T-cell (primary cell): ENCODE measurements at places on chromosomes 1 and 21. TPM values are rescaled to one million over a fixed set of nuclear protein-coding genes. Genes with fewer than 3 reads are reported as not detected.
A peak's percentile ranks its signal among the peaks of the same experiment; 100 is the strongest.

DNA sequence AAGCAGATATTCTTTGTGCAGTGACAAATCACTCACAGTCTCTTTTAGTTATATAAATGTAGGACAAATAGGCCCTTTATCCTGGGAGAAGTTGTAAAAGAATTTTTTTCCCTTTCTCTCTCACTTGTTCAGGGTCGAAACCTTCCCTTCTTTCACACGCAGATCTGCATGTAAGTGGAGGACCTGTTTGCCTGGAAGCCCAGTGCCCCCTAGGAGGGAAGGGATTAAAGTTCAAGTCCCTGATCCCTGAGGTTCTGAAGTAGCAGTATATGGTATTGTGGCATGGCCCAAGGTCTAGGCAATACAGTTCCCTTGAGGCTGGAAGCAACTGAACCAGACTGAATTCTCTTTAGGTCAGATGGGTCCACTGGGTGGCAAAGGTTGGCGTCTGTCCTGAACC, 48.6 kb upstream of the PTGFRN start:
- H3K36me3 ChIP-seq = no peaks in the 10 kb centered on the region
- H3K27ac ChIP-seq = no peak overlapping the region
- no peaks in the 10 kb centered on the region for H3K27me3 ChIP-seq
- no peak for DNase-seq

GRCh38 chr1:175900171-175900570, 156.8 kb upstream of the TNR start:
- DNase-seq = no peak
- H3K27ac ChIP-seq = no peak overlapping the region
- H3K27me3 ChIP-seq = no peaks in the 10 kb centered on the region
- H3K36me3 ChIP-seq = no peaks in the 10 kb centered on the region
- no peak overlapping the region for H3K4me3 ChIP-seq

DNA sequence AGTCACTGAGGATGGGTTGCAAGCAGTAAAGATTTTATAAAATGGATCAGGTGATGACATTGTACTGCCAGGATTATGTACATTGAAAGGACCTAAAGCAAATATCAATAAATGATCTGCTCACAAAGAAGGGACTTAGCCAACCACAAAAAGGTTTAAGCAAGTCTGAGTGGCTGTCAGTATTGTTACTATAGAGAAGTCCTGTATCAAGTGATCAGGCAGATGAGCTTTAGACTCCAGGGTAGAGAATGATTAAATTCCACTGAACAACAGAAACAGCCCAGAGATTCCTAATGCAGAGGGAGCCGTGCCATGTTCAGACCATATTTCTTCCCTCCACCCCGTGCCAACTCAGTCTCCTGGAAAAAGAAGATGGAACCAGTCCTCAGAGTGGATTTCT, 138.9 kb downstream of the SETD4 start:
- no peaks in the 10 kb centered on the region for H3K4me1 ChIP-seq
- no peak for DNase-seq
- no peaks in the 10 kb centered on the region for H3K27me3 ChIP-seq
- H3K4me3 ChIP-seq = no peak overlapping the region
- no peak overlapping the region for H3K27ac ChIP-seq
- no peaks in the 10 kb centered on the region for H3K36me3 ChIP-seq

DNA sequence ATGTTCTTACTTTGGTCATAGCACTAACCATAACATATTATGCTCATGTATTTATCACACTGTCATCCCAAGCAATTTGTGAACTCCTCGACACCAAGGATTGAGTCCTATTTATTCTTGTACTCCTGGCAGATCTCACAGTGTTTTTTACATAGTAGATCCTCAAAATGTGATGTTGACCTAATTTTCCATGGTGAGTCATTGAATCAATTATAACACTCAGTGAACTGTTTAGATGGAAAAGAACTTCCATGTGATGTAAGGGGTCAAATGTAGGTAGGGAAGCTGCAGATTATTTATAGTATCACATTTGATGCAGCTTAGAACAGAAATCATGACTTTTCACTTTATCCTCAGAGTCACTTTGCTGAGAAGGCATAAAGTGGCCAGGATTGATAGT, 281.9 kb upstream of the ADAMTS5 start:
- H3K27me3 ChIP-seq = no peaks in the 10 kb centered on the region
- no peaks in the 10 kb centered on the region for H3K4me1 ChIP-seq
- H3K36me3 ChIP-seq = no peaks in the 10 kb centered on the region
- H3K27ac ChIP-seq = no peak overlapping the region
- H3K4me3 ChIP-seq = no peak overlapping the region

DNA sequence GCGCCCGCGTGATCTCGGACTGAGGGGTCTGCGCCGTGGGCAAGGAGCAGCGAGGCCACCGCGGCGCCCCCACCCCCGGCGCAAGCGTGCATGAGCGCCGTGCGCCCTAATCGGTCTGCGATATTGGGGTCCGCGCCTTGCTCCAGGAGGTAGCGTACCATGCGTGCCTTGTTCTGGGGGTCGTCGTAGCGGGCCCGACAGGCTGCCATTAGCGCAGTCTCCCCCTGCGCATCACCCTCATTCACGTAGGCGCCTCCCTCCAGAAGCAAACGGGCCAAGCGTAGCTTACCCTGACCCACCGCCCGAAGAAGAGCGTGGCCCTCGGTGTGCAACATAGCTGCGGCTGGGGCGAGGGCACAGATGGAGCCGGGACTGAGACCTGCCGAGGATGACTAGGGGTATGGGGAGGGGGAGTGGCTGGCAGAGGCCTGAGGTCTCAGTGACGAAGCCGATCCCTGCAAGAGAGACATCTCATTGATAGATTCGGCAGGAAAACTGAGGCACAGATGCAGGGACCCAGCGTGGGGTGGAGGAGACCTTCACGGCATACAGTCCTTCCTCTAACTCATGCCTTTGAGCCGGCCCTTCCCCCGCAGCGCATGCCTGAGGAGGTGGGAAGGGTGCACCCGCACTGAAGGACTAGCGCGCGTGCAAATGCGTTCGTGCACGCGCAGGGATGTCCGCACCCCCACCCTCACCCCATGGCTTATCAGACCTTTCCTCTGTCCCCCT, 2.8 kb downstream of the ANKRD34A start:
- no peaks in the 10 kb centered on the region for H3K27me3 ChIP-seq
- H3K27ac ChIP-seq = peak overlapping the region; percentile 74
- H3K36me3 ChIP-seq = no peaks in the 10 kb centered on the region
- DNase-seq = no peak

DNA sequence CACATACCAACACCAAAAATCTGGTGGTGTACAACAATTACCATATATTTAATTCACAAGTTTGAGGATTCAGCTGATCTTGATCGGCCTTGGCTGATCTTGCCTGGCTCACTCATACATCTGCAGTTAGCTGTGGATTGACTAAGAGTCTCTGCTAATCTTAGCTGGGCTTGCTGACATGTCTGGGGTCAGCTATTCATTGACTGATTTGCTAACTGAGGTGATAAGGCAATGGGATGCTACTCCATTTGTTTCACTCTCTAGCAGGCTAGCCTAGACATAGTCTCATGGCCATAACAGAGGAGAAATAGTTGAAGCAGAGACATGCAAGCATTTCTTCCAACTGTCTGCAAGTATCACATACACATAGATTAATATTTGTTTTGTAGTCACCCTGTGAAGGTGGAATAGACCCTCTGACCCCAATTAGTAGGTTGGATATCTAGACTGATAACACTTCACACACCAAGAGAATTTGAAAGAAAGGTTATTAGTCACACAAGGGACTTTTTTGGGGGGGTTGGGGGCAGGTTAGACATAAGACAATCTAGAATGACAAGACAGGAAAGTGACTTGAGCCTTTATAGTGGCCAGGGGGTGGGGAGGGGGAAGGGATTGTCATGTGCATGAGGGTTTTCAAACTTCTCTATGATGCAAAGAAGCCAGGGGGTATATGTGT, 142.3 kb downstream of the BARHL2 start:
- H3K36me3 ChIP-seq = no peaks in the 10 kb centered on the region
- no peak overlapping the region for H3K4me3 ChIP-seq
- no peaks in the 10 kb centered on the region for H3K27me3 ChIP-seq
- DNase-seq = no peak
- H3K27ac ChIP-seq = no peak overlapping the region

- no peak overlapping the region for H3K27ac ChIP-seq
- no peak for DNase-seq
- no peaks in the 10 kb centered on the region for H3K27me3 ChIP-seq
- H3K4me3 ChIP-seq = no peak overlapping the region
Observed at GRCh38 chr1:5369223-5369622, 623.0 kb downstream of the NPHP4 start.

GRCh38 chr1:30842697-30843354, 65.7 kb downstream of the SDC3 start:
- no peak for DNase-seq
- peaks cover 6% of the 10 kb centered on the region for H3K27me3 ChIP-seq
- no peak overlapping the region for H3K4me3 ChIP-seq
- no peaks in the 10 kb centered on the region for H3K4me1 ChIP-seq
- H3K27ac ChIP-seq = no peak overlapping the region

DNA sequence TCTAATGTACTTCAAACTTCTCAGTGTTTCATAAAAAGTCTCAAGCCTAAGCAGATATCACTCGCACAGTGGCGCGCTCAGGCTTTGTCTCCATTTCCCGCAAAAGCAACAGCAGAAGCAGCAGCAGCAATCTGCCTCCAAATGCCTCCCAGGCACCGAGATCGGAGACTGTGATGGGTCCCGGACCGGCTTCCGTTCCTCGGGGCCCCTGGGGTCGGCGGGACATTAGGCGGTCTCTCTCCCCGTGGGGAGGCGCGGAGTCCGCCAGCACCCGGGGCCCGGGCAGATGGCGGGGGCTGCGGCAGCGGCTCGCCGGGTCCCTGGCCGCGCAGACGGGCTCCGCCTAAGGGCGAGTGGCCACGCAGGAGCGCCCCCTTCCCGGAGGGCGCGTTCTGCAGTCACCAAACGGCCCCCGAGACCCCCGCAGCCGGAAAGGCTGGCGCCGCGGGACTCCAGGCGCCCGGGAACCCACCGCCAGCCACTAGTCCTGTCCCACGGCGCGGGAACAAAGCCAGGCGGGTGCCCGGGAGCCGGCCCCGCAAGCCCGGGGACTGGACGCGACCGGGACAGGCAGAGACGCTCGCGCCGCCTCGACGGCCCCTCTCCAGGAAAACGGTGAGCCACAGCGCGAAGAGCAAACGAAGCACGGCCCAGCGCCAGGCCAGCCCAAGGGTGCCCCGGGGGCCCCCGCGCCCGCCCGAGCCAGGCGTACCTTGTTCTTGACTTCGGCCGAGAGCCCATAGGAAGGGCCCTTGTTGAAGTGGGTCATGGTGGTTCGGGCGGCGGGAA, 590 bp downstream of the CNN3 start:
- peak; percentile 10 for DNase-seq
- no peak overlapping the region for H3K27ac ChIP-seq
- H3K4me1 ChIP-seq = peaks cover 15% of the 10 kb centered on the region

DNA sequence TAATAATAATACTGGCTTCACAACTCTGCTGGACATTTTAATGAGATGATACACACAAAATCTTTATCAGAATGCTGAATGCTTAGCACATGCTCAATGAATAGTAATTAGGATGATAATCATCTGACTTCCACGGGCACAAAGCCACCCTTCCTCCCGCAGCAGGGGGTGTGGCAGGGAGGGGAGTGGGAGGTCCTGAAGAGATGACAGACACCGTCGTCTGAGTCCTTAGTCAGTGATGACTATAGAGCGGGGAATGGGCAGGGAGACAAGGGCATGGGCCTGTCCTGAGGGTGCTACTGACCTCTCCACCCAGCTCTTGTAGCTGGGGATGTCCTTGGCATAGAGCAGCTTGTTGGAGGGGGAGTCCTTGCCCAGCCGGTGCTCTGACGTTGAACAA, 117.6 kb upstream of the CD34 start:
- no peak for DNase-seq
- H3K4me3 ChIP-seq = no peak overlapping the region
- H3K27ac ChIP-seq = no peak overlapping the region
- no peaks in the 10 kb centered on the region for H3K4me1 ChIP-seq
- no peaks in the 10 kb centered on the region for H3K27me3 ChIP-seq
- H3K36me3 ChIP-seq = peaks cover 3% of the 10 kb centered on the region

DNA sequence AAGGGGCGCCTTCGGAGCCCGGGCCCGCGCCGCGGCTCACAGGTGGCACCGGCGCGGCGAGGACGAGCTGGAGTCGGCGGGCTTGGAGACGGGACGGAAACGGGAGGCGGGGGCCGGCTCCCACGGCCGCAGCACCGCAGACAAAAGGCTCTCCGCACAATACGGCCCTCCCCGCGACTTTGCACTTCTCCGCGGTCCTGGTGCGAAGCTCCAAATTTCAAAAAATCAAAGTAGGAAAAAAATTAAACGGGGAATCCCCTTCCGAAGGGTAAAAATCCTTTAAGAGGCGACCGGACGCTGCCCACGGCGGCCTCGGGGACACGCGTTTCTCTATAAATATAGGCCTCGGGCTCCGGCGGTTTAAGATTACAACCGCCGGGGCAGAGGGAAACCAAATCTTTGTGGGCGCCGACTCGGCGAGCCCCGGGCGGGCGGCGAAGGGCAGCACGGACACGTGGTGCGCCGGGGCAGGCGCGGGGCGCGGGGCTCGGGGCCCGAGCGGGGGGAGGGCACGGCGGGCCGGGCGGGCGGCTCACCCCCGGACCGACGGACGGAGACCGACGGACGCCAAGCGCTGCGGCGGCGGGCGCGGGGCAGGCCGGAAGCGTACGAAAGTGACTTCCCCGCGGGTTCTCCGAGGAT, 453 bp downstream of the PABPC4 start:
- H3K36me3 ChIP-seq = peaks cover 26% of the 10 kb centered on the region
- no peaks in the 10 kb centered on the region for H3K27me3 ChIP-seq
- H3K27ac ChIP-seq = peak overlapping the region; percentile 59
- H3K4me3 ChIP-seq = peak overlapping the region; percentile 94
- no peak for DNase-seq

- H3K4me1 ChIP-seq = no peaks in the 10 kb centered on the region
- no peaks in the 10 kb centered on the region for H3K27me3 ChIP-seq
- H3K4me3 ChIP-seq = no peak overlapping the region
- no peak for DNase-seq
Observed at GRCh38 chr1:204984499-204984898, 58.5 kb upstream of the CNTN2 start.

GRCh38 chr1:176049582-176049981, 157.5 kb downstream of the COP1 start:
- no peak overlapping the region for H3K4me3 ChIP-seq
- no peaks in the 10 kb centered on the region for H3K4me1 ChIP-seq
- no peaks in the 10 kb centered on the region for H3K27me3 ChIP-seq
- no peak overlapping the region for H3K27ac ChIP-seq
- peaks cover 2% of the 10 kb centered on the region for H3K36me3 ChIP-seq

DNA sequence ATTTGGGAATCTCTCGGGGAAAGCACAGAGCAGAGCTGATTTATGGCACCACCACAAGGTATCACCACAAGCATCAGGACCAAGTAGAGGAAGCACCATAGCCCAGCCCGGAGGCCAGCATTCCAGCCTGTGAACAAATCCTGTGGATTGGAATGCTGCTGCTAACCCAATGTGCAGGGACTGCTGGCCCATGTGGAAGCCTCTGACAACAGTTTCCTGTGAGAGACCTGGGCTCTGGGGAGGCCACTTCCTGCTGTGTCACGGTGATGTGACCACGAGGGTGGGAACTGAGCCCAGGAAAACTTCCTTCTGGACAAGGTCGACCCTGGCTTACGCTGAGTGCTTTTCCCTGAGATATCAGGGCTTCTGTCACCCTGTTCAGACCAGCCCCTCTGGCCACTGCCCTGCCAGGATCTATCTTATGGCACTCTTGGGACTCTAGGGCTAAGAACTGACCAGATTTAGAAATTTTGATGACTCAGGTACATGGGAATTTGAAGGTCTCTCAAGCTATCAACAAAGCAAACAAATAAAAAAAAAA, 88.3 kb upstream of the NGF start:
- H3K27me3 ChIP-seq = peaks cover 5% of the 10 kb centered on the region
- no peaks in the 10 kb centered on the region for H3K36me3 ChIP-seq
- DNase-seq = no peak
- H3K4me3 ChIP-seq = no peak overlapping the region
- no peak overlapping the region for H3K27ac ChIP-seq

OR2G6 gene
- total RNA-seq = not detected

MSH4 gene
- total RNA-seq = 0.41 TPM

LRRN2 gene
- total RNA-seq = not detected

FCRL2 gene
- total RNA-seq = 1.5 TPM
